GM04504 (cell line): ENCODE measurements at places on chromosomes 3 and 15.

- no peak for DNase-seq
These were observed 404.4 kb downstream of the VPS13C start for GRCh38 chr15:61655881-61656280.

GRCh38 chr15:98968576-98968975, 39.0 kb downstream of the PGPEP1L start:
- DNase-seq = no peak

DNA sequence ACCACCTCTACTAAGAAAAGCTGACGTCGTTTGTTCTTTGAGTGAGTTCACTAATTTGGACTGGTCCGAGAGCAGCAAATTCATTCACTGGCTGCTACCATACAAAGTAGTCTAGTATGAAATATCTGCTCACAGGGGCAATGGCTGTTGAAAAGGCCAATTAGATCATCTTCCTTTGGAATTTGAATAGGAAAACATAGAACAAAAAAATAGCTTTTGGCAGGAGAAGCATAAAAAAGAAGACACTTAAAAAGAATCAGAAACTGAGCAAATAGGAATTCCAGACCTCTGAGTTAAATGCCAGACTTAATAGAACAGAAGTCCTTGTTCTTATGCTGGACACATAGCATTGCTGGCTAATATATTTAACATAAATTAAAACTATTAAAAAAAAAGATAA, 159.3 kb downstream of the IL1RAP start:
- no peak for DNase-seq

DNA sequence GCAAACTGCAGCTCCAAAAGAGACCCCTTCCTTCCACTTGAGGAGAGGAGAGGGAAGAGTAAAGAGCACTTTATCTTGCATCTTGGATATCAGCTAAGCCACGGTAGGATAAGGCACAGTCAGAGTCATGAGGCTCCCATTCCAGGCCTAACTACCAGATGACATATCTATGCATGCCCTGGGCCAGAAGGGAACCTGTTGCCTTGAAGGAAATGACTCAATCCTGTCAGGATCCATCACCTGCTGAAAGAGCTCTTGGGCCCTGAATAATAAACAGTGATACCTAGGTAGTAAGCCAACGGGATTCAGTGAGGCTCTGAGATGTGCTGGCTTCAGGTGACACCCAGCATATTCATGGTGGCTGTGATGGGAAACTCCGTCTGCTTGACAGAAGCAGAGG, 118.5 kb upstream of the EPHA3 start:
- no peak for DNase-seq

- no peak for DNase-seq
These were observed 43.3 kb downstream of the SUCNR1 start for GRCh38 chr3:151916781-151917180.

- DNase-seq = no peak
These were observed 123.1 kb downstream of the OPA1 start for GRCh38 chr3:193716150-193716549.

DNA sequence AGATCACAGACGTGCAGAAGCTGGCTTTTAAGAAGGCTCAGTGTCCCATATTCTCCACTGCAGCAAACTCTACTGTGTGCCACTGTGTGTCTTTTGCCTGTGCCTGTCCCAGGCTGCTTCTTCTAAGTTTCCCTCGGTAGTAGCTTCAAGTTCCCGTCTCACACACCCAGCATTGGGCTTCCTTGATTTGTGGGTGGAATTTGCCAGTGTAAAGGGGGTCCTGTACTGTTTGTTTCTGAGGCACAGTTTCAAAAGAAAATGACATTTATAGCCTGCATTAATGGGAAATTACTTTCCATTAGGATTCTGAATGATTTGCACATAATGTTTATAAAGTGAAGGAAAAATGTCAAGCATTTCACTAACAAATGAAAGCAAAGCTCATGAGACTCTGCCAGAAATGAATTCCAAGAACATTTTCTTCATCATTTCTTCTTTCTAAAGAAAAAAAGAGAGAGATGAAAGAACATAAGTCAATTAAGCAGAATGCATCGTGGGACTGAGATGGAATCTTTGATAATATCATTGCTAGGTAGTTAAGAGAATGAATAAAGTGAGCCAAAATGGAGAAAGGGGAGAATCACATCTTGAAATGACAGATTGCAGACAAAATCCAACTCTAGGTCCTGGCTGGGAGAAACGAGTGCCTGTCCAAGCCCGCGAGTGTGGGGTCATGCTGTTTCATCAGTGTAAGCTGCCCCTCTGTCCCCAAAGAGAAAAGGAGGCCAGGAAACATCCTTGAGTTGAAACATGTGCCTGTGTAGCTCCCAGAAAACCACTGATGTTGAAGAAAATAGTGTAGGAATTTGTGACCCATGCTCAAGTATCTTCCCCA, 48.6 kb upstream of the ADAMTSL3 start:
- DNase-seq = no peak

DNA sequence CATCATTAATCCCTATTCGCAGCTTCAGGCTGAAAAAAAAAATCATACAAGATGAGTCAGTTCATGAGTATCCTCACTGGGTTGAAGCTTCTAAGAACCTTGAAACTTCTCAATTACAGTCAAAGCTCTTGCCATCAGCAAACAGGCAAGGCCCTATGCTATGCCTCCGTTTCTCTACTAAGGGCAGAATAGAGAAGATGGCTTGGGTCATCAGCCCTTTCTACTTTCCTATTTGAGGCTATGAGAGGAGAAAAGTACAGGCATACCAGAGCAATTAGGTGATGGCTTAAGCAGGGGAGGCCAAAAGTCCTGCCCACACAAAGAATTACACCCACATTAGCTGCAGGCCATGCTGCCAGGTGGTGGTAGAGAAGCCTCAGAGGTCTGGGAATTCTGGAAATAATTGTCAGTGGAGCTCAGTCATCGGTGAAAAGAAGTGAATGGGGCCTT, 89.0 kb downstream of the MRPL46 start:
- DNase-seq = no peak

DNA sequence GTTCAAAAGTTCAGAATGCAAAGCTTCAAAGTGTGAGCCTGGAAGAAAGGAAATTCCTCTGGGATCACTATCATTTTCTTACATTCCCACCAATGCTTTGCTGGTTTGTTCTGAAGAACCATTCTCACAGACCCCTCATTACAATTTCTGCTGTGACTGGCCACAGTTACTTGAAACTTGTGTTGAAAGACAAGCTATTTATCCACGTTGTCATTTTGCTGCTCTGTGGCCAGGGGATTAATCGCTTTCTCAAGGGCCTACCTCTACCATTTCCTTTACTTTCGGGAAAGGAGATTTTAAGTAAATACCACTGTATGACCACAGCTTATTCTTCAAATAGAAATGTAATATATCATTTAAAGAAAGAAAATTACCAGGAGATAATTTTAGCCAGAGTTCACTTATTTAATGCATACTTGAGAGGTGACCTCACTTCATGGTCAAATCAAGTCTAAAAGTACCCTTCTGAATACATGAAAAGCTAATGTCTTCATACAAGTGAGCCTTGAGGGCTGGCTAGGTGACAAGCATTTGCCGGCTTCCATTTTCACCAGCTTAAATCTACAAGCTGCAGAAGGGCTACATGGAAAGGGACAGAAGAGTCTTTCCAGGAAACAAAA, 69.8 kb upstream of the ROBO2 start:
- DNase-seq = no peak

GRCh38 chr3:53175613-53176540, 14.9 kb downstream of the PRKCD start:
- no peak for DNase-seq

DNA sequence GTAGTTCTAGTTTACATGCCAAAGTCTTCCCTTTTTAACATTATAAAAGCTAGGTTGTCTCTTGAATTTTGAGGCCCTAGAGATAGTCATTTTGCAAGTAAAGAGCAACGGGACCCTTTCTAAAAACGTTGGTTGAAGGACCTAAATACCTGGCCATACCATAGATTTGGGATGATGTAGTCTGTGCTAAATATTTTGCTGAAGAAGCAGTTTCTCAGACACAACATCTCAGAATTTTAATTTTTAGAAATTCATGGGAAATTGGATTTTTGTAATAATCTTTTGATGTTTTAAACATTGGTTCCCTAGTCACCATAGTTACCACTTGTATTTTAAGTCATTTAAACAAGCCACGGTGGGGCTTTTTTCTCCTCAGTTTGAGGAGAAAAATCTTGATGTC, 21.3 kb downstream of the SLC35A5 start:
- no peak for DNase-seq

DNA sequence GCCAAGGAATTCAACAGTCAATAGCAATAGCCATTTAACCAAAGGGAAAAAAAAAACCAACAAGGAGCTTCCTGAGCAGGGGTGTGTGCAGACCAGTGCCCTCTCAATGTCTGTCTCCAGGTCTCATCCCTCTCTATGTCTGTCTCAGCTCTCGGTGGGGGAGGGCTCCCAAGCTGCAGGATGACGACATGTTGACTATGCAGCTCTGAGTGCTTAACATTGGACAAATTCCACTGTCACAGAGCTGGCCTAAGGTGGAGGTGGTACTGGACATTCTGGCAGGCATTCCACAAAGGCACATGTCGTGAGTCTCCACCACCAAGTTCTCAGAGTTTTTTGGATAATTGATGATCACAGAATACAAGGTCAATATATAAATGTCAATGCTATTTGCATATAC, 2.0 kb upstream of the CAPN7 start:
- DNase-seq = no peak

DNA sequence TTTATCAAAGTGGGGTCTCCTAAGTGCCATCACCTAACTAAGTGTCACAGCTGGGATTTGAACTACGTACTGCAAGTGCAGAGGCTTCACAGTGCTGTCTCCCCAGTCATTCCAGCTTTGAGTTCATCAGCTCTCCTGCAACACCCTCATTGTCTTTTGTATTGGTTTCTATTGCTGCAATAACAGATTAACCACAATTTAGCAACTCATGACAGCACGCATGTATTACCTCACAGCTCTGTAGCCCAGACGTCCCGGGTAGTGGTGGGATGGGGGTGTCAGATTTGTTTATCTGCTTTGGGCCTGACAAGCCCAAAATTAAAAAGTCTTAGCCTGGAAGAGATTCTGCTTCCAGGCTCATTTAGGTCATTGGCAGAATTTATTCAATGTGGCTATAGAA, 220.5 kb upstream of the LRRN1 start:
- no peak for DNase-seq

- no peak for DNase-seq
These were observed 143.1 kb downstream of the LSAMP start for GRCh38 chr3:116302087-116302747.

DNA sequence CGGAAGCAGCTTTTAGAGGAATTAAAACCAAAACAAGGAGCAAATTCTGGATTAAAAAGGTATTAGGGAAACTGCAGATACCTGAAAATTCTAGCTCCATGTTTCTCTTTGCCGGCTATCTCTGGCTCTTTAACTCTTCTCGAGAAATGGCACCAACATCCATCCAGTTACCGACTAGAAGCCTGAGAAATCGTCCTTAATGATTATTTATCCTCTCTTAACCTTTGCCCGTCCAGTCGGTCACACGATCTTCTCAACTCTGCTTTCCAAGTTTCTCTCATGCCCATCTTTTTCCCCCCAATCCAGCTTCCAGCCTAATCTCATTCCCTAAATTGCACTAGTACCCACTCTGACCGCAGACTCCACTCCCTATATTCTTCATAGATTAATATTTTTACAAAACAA, 596 bp upstream of the SGO1 start:
- DNase-seq = peak; percentile 2

- DNase-seq = no peak
These were observed 387 bp downstream of the GNB4 start for GRCh38 chr3:179450901-179451264.

DNA sequence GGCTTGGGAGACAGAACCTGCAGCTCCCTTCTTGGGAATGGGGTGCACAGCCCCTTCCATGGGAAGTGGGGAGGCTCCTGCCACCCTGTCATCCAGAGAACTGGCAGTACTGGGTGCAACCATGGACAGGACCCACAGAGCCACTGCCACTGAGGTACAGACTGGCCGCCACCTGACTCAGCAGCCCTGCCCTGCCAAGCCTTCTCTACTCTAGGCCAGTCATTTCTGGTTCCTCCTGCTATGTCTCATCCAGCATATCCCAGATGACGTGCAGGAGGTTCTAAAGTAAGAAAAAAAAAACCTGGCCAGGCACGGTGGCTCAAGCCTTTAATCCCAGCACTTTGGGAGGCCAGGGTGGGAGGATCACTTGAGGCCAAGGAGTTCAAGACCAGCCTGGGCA, 76.9 kb upstream of the RPL32 start:
- no peak for DNase-seq

GRCh38 chr15:81483496-81483895, 109.5 kb upstream of the TMC3 start:
- no peak for DNase-seq

- DNase-seq = no peak
These were observed 407.2 kb upstream of the UBE2E2 start for GRCh38 chr3:22795917-22796316.

GRCh38 chr3:30686799-30687198, 80.4 kb downstream of the TGFBR2 start:
- no peak for DNase-seq

DNA sequence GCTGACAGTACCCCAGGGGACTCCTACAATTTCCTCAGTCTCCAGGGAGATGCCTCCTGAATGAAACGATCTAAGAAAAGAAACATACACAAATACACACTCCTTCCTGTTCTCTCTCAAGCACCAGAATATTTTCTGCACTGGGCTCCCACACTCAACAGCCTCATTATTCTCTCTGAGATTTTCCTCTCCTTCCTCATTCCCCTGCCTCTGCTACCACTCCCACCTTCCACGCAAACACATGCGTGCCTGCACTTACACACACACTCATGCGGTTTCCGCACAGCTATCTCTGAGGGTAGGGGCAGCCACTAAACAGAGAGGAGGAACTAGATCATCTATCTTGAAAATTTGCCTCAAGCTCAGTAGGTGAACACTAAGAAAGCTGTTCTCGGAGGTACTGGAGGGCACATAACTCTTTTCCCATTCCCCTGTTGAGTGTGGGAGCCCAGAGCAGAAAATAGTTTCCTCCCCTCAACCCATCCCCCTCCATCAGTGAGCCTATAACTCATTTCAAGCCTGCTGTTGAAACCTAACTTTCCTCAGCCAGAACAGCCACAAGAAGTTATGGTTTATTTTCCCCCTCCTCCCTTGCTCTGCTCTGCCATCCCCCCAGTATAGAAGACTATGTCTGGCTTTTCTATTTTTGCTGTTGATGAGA, 30.5 kb upstream of the TIPARP start:
- no peak for DNase-seq

DNA sequence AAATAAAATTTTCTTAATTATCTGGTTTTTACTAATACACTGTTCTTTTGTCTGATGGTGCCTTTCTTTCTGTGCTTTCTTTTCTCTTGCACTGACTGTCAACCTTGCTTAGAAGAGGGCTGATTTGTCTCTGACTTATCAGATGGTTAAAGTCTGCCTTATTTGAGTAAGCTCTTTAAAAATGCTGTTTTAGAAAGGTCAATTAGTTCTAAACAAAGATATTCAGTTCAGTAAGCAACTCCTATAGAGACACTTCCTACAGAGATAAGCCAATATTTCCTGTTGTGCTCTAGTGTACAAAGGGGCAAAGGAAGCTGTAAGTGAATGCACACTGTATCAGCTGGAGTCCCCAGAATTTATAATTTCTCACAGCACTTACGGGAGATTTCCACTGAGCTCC, 153.4 kb upstream of the TSPAN3 start:
- DNase-seq = no peak
